HL-60 (cell line): ENCODE measurements at places on chromosomes 3 and 15.

GRCh38 chr15:39747326-39747725, 35.3 kb downstream of the FSIP1 start:
- no peak for DNase-seq

- DNase-seq = no peak
These were observed 63.1 kb downstream of the EDEM1 start for GRCh38 chr3:5250467-5251195.

GRCh38 chr3:51646091-51646490, 25.0 kb upstream of the TEX264 start:
- DNase-seq = no peak

DNA sequence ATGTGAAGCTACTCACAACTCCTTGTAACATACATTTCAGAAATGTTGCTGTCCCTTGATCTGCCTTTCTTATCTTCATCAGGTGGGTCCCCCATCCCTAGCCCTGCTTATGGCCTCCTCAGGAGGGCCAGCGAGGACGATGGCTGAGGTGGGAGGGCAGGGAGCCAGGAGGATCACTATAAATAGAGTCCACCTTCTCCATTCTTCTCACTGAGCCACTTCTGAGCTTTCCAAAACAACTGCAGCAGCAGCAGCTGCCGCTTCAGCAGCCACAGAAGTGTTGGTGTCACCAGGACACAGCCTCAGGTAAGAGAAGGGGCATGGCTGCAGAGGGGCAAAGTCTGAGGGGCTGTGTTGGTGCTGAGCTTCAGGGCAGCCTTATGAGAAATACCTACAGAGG, 53.5 kb downstream of the ANAPC13 start:
- DNase-seq = no peak

DNA sequence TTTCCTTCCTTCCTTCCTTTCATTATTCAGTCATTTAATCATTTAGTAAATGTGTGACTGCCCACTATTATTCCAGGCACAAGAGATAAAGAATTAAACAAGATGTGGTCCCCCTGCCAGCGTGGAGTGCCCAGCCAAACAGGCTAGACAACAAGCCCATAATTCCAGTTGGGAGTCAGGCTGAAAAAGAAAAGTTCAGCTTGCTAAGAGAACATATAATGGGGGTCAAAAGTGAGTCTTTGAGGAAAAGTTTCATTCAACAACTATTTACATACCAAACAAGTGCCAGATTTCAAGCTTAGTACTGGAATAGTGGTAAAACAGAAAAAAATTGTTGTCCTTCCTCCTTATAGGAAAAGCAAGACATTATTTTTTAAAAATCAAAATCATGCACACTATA, 523.7 kb downstream of the TAFA4 start:
- DNase-seq = no peak

DNA sequence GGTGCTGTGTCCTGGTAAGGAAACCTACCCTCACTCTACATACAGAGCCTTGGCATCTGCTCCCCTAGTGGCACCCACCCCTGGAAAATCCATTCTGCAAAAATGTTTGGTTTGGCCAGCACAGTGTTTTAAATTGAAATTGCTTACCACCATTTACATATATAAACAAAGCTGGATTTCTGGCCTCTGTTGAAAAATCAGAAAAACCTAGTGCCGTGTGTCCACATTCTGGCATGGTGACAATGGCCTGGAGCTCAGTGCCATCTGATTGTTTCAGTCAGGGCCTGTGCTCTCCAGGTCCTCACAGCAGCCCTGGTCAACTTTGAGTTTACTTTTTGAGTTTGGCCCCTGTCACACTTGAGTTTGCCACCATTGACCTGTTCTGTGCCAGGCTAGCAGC, 2.9 kb upstream of the IL17RC start:
- no peak for DNase-seq

DNA sequence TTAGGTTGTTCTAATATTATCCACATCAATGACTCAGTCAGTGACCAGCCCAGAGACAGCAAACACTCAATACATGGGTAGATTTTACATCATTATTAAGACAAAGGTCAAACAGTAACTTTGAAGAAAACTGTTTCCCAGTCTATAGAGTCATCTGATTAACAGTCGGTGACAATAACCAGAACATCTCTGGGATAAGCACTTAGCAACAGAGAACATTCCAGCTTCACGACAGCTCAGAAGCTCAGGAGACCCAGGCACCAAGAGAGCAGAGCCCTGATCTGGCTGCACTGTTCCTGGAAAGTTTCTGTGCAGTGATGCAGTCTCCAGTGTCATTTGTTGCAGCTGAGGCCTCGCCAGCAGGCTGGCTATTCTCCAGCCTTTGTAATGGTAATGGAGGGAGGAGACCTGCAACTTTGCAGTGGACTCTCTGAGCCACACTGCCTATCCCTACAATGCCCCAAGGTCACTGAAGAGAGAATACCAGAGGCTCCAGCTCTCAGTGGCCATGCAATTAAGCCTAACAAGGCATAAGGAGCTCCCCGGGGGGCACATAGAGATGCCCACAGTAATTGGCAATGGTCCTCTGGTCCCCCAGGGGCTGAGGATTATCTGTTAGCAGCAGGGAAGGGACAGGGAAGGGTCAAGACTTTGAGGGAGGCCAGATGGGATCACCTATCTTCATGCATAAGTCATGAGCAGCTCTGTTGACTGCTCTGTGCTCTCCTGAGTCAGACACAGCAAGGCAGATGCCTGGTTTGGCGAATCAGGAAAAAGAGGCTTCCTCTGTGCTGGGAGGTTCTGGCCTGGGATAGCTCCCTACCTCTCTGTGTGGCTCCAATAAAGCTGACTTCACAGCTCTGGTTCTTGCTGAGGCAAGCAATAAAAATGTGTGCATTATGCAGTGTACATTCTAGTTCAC, 163.6 kb downstream of the CTNNB1 start:
- no peak for DNase-seq

GRCh38 chr15:79904271-79904670, 7.5 kb upstream of the MTHFS start:
- no peak for DNase-seq

DNA sequence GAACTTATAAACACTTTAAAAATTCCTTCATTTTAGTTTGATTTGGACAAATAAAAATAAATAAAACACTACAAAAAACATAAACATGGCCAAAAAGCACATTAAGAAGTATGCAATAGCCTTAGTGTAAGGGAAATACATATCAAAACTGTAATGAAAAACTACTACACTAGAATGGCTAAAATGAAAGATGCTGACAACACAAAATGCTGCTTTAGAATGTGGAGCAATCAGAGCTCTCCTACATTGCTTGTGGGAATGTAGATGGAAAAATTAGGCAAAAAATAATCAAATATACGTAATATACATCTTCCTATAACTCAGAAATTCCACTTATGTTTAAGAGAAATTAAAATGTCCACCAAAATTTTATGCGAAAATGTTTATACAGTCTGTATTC, 96.2 kb downstream of the ABI3BP start:
- no peak for DNase-seq

- DNase-seq = peak; percentile 85
These were observed 40.5 kb upstream of the AP3B2 start for GRCh38 chr15:82749951-82750830.

GRCh38 chr3:192188218-192188835, 539.0 kb downstream of the FGF12 start:
- peak; percentile 26 for DNase-seq

DNA sequence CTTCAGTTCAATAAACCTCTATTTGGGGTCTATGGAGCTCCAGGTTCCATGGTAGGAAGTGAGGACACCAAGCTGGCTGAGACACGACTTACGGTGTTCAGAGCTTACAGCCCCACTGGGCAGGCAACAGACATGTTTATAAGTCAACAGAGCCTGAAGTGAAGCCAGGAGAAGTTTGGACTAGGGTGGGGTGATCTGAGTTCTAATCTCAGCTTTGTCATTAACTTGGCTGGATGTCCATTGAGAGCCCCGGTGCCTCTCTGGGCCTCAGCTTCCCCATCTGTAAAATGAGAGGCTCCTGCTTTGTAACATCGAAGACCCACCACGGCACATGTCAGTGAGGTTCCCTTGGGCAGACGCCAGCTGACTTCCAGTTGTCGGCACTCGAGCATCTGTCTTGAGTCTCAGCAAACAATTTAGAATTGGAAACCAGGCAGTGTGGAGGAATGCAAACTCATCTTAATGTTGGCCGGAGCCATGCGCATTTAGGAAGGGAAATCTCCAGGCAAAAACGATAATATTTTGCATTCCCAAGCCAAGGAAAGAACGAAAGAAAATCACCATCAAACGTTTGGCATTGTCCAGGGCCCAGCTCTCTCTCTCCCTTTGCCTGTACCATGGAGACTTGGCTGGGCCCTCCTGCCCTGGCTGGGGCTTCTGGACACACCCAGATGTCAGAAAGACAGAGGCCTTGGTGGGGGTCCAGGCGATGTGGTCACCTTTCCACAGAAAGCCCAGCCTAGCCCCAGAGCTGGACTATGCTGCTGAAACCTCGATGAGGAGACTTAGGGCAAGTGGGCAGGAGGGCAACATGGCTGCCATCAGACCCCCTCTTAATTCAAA, 18.4 kb downstream of the ITGA11 start:
- no peak for DNase-seq

- DNase-seq = peak; percentile 12
These were observed 855.4 kb upstream of the ARPP21 start for GRCh38 chr3:34783876-34784275.

GRCh38 chr15:37933666-37934065, 774 bp upstream of the TMCO5A start:
- no peak for DNase-seq

DNA sequence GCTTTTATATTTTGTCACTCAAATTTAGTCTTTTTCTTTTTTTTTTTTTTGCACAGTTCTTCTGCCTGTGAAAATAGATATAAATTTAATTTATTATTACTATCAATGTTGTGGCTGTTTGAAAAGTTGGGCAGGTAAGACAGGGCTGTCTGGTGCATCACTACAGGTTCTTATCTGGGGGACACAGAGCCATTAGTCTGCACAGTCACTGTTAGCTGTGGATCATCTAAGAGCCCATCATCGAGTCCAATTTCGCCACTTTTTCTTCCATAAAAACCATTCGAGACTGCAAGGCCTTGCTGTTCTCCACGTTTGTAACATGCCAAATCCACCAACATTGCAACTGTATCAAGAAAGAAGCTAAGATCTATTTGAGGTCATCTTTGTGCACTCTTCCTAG, 325.6 kb upstream of the UMPS start:
- DNase-seq = no peak

GRCh38 chr15:75786575-75786947, 56.7 kb upstream of the UBE2Q2 start:
- no peak for DNase-seq

GRCh38 chr15:31503758-31504461, 177.3 kb downstream of the KLF13 start:
- no peak for DNase-seq

DNA sequence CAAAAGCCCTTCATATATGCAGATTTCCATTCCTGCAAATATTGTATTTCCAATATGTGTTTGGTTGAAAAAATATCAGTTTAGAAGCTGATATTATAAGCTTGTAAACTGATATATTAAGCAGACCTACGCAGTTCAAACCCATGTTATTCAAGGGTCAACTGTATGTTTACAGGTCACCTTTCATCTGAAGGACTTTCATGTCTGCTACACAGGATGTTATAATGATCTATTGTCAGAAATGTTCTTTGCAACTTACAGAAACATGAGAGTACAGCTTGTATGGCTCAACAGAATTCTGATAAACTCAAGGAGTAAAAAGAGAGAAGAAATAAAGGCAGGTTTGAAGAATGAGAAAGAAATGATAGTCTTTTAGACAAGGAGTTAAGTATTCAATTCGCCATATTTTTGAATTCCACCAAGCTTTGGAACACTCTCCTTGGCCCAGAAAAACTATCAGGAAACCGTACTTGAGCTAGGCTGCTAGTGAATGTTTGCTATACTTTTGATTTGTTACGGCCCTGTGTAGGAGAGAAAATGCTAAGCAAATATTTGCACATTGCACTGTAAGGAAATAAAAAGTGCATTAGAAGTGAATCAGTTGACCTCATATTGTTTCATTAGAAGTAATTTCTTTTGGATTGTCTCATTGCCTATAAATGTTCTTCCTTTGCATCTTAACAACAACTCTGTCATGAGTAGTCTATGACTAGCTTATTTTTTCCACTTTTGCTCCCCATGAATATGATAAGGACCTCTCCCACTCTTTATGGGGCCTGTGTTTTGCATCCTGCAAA, 81.2 kb downstream of the NEK11 start:
- DNase-seq = no peak

- DNase-seq = no peak
These were observed 7.8 kb downstream of the THBS1 start for GRCh38 chr15:39588531-39589192.

- no peak for DNase-seq
These were observed 1395.0 kb downstream of the ZPLD1 start for GRCh38 chr3:103829723-103830326.

DNA sequence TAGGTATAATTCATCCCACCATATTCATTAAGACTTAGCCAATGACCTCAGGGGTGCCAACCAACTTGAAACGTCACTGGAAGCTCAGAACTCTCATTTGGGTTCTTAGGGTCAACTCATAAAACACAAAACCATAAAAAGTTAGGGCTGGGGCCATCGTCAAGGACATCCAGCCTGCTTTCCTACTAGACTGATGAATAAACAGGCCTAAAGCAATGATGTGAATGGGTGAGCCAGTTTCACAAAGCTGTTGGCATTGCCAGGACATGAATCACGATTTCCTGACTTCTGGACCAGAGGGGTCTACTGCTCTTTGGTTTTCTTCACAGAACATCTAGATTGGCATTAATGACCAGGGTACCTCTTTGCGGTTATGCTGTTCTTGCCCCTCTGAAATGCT, 64.7 kb downstream of the EOMES start:
- no peak for DNase-seq

- DNase-seq = no peak
These were observed 465.3 kb upstream of the CBLB start for GRCh38 chr3:106333911-106334618.

GRCh38 chr3:70952033-70952747, 631.3 kb downstream of the FOXP1 start:
- DNase-seq = no peak

DNA sequence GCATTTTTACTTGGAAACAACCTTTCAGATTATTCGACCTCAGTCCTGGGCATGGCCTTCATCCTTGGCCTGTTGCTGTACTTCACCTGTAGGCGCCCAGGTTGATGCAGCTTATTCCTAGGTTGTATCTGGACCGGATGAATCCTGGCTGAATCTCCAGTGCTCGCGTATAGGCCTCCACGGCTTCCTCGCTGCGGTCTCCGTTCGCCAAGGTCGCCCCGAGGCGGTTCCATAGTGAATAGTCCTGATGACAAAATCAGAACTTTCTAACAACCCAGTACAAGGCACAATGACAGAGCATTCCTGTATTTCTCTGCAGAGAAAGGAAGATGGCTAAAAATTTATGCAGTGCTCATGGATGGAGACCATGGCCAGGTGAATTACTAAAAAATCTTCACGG, 154.7 kb downstream of the USP13 start:
- no peak for DNase-seq

DNA sequence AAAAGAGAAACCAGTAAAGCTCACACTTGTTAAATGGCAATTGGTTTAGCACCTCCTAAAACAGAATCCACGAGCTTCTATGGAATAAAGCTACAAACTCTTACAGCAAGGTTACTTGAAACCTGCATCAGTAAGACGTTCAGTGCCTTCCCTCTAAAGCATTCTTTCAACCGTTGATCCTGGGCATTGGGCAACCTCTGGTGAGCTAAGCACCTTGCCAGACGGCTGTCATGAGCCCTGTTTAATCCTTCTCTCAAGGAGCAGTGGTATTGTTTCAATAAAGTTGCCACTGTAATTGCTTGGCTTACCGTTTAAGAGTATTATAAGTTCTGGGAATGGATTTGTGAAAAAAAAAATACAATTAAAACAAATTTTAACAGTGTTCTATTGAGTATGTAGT, 75.0 kb downstream of the COL8A1 start:
- DNase-seq = no peak
